Chondrocyte (in vitro differentiated cells): ENCODE measurements at places on chromosomes 2 and 18.
A peak's percentile ranks its signal among the peaks of the same experiment; 100 is the strongest.

- no peak for DNase-seq
Measured at GRCh38 chr2:230602562-230603230, 109.9 kb upstream of the CAB39 start.

- DNase-seq = no peak
Measured at GRCh38 chr2:118905206-118905605, 36.8 kb upstream of the MARCO start.

- DNase-seq = no peak
Measured at GRCh38 chr2:43348908-43349661, 122.7 kb upstream of the ZFP36L2 start.

DNA sequence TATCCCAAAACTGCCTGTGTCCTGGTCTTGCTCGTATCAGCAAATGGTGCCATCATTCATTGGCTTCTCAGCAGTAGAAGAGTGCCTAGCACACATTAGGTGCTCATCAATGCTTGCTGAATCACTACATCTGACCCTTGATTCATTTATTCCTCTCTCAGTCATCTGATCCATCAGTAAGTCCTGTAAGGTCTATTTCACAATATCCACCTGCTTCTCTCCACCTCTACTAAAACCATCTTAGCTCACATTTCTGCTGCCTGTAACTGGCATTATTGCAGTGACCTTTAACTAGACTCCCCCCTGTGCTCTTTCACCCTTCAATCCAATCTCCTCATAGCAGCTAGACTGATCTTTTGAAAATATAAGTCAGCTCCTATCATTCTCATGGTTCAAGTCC lies 387.6 kb upstream of the SPRED2 start:
- DNase-seq = no peak

GRCh38 chr2:216222650-216223352 lies 113.7 kb downstream of the XRCC5 start:
- no peak for DNase-seq

- no peak for DNase-seq
Measured at GRCh38 chr2:17309741-17310339, 208.4 kb downstream of the RAD51AP2 start.

- DNase-seq = no peak
Measured at GRCh38 chr18:8283891-8284585, 325.2 kb upstream of the RAB12 start.

GRCh38 chr2:25421820-25422411 lies 80.2 kb upstream of the DNMT3A start:
- DNase-seq = no peak

- no peak for DNase-seq
Measured at GRCh38 chr2:163175294-163175693, 336.7 kb upstream of the KCNH7 start.

DNA sequence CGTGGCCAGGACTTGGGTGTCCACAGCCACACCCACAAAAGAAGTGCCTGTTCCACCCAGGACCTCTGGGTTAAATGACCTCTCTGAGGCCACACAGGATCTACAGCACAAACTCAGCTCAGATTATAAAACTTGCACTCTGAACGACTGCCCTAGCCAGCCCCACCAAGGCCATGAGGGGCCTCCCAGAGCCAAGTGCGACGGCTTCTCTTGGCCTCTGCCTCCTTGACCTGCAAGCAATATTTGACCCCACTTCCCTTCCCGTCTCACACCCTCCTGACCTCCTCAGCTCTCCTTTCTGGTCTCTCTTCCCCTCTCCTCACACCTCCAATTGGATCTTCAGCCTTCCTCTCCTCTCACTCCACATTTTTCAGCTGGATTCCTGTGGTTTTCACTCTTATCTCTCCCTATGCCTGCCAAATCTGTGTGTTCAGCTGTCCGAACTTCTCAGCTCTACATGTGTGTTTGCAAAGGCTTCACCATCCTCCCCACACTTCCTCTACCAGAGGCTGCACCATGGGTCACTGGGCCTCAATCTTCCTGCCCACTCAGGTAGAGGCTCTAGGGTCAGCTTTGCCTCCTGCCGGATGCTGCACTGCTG lies 25.3 kb upstream of the STEAP3 start:
- DNase-seq = no peak

DNA sequence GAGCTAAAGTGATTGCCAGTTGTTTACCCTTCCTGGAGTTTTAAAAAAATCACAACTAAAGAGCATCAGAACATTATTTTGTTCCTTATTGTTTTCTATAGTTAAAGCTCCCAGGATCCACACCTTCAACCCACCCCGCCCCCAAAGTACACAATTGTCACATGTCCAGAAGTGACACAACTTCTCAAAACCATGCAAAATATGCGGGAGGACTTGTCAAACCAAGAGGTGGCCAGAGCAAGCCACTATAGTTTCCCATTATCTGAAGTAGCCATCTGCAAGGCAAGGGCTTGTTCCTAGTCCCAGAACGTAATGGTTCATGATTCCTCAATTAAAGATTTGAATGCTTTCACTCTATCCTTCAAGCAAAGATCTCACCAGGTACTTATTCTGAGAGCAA lies 9.9 kb upstream of the INO80C start:
- no peak for DNase-seq

DNA sequence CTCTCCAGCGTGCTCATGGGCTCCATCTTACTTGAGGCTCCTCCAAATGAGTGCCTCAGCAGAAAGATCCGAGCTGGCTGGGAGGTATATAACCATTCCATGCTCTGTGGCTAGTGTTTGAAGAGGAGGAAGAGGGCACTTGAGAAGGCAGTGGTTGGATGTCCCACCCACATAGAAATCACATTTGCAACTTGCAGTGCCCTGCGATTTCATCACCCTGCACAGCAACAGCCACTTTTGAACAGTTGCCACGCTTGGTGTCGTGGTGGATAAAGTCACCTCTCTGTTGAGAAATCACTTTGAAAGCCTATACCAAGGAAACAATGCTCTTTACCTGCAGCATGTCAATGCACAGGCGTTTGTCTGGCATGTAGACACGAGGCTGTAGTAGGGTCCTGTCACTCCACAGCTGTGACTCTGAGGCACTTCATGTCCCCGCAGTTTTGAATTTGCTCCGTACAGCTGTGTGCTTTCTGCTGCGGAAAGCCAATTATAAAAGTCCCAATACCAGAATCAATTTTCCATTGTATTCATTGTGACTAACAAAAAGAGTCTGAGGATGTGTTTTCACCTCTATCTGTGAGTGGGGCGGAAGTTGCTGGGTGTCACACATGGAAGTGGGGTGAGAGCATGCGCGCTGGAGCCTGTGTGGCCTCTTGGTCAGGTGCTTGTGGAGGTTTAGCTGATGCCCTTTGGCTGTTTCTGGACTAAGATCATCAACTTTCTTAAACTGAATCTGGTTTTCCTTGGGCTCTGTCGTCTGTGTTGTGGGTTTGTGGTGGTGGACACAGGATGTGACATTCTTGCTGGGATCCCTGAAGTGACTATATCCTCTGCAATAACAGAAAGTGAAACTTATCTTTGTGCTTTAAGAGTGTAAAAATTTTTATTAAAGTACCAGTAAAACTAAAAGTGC lies 2.8 kb downstream of the CNDP2 start:
- DNase-seq = no peak

DNA sequence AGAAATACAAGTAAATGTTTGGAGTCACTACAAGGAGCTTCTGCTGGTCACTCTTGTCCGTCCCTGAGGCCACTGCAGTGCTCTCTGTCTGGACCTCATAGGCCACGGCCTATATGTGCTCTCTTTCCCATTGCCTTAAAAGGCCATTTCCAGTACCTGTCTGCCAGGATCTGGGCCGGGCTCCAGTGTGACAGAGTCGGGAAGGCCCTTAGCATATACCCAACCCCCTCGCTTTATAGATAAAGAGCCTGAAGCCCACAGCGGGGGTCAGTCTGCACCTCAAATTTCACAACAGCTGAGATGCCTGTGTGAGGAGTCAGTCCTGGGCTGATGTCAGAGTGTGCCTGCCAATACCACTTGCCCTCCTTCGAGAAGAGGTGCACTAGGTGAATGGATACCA lies 39.9 kb downstream of the ADD2 start:
- DNase-seq = no peak

GRCh38 chr2:3598197-3598910 lies 3.4 kb downstream of the COLEC11 start:
- DNase-seq = peak; percentile 92

GRCh38 chr2:138494265-138494966 lies 7.2 kb upstream of the SPOPL start:
- DNase-seq = no peak

- no peak for DNase-seq
Measured at GRCh38 chr18:78526923-78527711, 452.5 kb upstream of the SALL3 start.

- no peak for DNase-seq
Measured at GRCh38 chr2:10524341-10524740, 76.2 kb upstream of the ODC1 start.

DNA sequence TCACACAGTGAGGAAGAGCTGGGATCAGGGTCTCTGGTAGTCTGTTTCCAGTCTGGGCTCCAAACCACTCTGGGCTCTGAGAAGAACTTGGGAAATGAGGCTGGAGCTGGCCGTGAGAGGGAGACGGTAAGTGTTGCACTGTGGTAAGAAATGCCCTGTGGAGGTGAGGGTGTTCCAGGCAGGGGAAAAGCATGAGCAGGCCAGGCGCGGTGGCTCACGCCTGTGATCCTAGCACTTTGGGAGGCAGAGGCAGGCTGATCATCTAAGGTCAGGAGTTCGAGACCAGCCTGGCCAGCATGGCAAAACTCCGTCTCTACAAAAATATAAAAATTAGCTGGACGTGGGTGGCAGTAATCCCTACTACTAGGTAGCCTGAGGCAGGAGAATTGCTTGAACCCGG lies 14.3 kb upstream of the DES start:
- DNase-seq = no peak

- DNase-seq = no peak
Measured at GRCh38 chr2:50443288-50443687, 588.6 kb downstream of the NRXN1 start.

DNA sequence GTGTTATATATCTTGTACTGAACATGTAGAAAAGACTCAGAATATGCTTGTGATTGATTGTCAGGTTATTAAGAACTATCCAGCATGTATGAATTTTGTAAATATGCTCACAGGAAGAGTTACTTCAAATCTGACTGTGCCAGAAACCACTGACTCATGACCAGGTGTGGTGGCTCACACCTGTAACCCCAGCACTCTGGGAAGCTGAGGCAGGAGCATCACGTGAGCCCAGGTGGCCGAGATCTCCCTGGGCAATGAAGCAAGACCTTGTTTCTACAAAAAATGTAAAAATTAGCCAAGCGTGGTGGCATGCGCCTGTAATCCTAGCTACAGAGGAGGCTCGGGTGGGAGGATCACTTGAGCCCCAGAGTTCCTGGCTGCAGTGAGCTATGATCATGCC lies 126.6 kb downstream of the COMMD1 start:
- no peak for DNase-seq

- DNase-seq = no peak
Measured at GRCh38 chr2:111698743-111699554, 185.0 kb downstream of the ANAPC1 start.

DNA sequence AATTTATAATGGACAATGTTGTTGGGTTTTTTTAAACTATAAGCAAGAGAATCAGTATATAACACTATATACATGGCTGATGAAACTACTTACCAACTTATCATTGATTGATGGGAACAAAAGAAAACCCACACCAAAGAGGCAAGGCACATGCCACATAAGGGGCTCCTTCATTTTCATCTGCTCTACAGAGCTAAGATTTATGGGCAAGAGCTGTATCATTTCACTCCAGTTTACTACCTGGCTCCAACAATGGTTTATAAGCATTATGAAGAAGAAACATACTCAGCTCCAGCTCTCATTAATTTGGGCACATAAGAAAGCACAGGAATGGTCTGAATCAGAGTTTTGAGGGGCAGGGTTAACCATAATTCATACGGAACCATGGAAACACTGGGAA lies 283.3 kb downstream of the AGPS start:
- DNase-seq = no peak

DNA sequence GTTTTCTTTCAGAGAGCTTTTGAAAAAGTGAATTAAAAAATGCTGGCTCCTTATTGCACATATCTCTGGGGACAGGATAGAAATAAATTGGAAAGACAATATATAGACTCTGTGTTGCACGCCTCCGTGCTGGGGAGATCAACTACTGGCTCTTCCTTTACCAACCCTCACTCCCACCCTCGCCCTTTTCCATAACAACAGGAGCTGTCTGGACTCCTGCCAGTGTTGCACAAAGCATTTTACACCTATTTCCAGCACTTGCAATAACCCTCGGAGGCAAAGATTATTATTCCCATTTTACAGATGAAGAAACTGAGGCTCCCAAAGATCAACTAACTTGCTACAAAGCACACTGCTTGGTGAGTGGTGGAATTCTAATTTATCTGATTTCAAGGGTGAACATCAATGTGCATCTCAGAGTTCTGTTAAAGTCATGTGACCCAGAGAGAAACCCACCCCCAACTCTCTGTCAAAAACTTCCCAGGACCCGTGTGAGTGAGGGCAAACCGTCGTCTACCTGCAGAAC lies 4.2 kb downstream of the CREG2 start:
- no peak for DNase-seq

DNA sequence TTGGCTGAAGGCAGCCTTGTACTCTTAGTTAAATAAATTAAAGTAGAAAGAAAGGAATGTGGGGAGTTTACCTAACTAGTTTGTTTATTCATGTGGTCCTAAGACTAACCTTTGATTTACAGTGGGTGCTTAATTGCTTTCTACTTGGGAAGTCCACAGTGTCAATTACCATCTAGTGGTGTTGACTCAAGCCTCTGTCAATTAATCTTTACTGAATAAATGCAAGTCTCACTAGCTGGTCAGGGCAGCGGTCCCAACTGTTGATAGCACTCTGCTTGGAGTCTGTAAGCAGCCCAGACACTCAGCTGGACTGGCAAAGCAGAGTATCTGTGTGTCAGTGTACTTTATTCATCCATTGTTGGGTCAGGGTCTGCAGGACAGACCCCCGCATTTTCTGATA lies 15.8 kb downstream of the ZNF514 start:
- no peak for DNase-seq

GRCh38 chr2:25112113-25112512 lies 56.3 kb downstream of the POMC start:
- peak; percentile 53 for DNase-seq

GRCh38 chr18:71136487-71136886 lies 847.6 kb downstream of the SOCS6 start:
- DNase-seq = no peak

GRCh38 chr2:239482778-239483712 lies 82.2 kb upstream of the HDAC4 start:
- DNase-seq = no peak

GRCh38 chr2:240184656-240185055 lies 44.2 kb upstream of the OTOS start:
- peak; percentile 34 for DNase-seq
